ENCODE measurements at places on chromosomes 2 and 18. TPM values are rescaled to one million over a fixed set of nuclear protein-coding genes. Genes with fewer than 3 reads are reported as not detected.

GRCh38 chr2:188727846-188728245 lies 246.3 kb upstream of the COL3A1 start:
- H3K27me3 ChIP-seq, result no peaks in the 10 kb centered on the region
- H3K4me1 ChIP-seq, result no peaks in the 10 kb centered on the region
- no peak overlapping the region for H3K4me3 ChIP-seq
- DNase-seq, result no peak
- no peak overlapping the region for H3K27ac ChIP-seq

- no peak overlapping the region for H3K27ac ChIP-seq
- no peaks in the 10 kb centered on the region for H3K36me3 ChIP-seq
- DNase-seq, result no peak
- no peaks in the 10 kb centered on the region for H3K27me3 ChIP-seq
- H3K4me3 ChIP-seq, result no peak overlapping the region
These were observed 923.2 kb downstream of the CPS1 start for GRCh38 chr2:211479536-211480150.

Gene EMILIN2
- 53.4 TPM for total RNA-seq

DNA sequence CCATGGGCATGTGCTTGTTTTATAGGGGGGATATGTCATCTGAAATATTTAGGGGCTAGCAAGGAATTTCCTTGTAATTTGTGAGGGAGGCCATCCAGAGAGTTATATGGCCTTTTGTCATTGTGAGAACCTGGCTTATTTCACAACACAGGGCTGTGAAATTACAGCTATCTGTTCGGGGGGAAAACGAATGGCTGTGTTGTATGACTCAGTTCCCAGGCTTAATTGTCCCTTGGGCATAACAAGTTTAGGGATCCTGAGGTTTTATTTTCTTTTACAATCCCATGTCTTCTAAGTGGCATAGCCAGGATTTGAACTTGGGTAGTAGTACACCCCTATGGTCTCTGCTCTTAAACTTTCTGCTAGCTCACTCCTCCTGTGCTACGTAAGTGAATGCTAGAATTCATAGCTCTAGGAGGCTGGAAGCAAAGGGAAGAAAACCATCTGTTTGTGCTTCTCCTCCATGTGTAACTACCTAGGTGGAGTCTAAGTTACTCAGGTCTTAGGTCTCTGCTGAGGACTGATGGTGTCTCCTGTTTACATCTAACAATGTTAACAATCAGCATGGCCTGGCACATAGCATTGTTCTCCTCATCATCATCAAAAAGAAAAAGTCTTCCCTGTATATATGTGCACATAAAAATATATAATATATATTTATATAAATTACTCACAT lies 53.8 kb downstream of the SKA1 start:
- no peaks in the 10 kb centered on the region for H3K27me3 ChIP-seq
- DNase-seq, result no peak
- H3K4me3 ChIP-seq, result no peak overlapping the region
- no peaks in the 10 kb centered on the region for H3K4me1 ChIP-seq
- no peaks in the 10 kb centered on the region for H3K36me3 ChIP-seq

Measured in Caco-2 (cell line).